Stimulated activated CD4-positive, alpha-beta T cell treated with anti-CD3 and anti-CD28 coated beads, Interleukin-2, amount 100 ng/mL, for 24 hours (primary cell): ENCODE measurements at places on chromosomes 3 and 15.
A peak's percentile ranks its signal among the peaks of the same experiment; 100 is the strongest.

DNA sequence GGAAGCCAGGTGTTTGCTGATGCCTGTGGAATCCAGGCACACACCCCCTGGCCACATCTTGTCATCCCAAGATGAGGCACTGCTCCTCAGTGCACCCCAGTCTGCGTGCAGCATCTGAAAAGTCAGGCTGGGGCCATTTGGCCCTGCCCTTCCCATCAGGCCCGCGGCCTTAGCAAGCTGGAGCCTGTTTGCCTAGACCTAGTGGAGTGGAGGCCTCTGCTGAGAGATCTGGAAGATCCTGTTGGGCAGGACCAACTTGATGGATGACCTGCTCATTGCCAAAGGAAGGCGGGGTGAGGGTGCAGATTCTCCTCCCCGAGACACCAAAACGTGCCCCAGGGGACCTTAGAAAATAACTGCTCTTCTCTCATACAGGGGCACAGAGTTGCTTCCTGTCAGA lies 220.2 kb downstream of the SHQ1 start:
- DNase-seq, result no peak

- DNase-seq, result no peak
Measured at GRCh38 chr3:106466881-106467280, 598.1 kb upstream of the CBLB start.

GRCh38 chr3:39295184-39295775 lies 15.4 kb upstream of the CX3CR1 start:
- no peak for DNase-seq

GRCh38 chr3:129230311-129231019 lies 18.9 kb upstream of the COPG1 start:
- DNase-seq, result peak; percentile 14

DNA sequence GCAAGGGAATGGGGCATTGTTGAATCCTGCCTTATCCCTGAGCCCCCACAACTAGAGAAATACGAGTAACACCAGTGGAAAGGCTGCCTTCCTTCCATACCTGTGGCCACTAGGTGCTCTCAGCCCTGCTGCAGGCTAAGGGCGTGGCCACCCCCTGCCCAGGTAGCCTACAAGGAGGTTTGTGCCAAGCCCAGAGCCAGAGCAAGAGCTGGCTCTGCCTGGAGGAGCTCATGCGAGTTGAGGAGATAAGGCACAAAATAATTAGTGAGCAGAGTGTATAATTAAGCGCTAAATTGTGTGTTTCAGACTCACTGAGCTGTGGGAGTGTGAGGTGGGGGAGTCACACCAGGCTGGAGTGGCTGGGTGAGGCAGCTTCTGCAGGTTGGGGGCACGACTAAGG lies 49.2 kb downstream of the TPRA1 start:
- DNase-seq, result no peak

DNA sequence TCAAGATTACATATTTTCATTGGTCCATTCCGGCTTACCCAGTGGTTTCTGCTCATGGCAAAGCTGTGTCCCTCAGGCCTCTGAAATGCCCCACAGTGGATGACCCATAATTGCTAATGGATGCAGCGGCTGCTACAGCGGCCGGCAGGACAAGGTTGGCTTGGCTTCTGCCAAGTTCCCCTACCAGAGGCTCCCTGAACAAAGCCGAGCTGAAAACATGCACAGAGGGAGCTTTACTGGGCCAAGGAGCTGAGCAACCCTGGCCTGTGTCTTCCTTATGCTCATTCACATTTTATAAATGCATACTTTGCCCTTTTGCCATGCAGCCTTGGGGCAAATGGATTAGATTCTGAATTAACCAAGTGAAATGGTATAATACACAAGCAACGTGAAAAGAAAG lies 150.5 kb downstream of the NTRK3 start:
- no peak for DNase-seq

GRCh38 chr3:190017521-190018288 lies 103.0 kb downstream of the P3H2 start:
- no peak for DNase-seq

DNA sequence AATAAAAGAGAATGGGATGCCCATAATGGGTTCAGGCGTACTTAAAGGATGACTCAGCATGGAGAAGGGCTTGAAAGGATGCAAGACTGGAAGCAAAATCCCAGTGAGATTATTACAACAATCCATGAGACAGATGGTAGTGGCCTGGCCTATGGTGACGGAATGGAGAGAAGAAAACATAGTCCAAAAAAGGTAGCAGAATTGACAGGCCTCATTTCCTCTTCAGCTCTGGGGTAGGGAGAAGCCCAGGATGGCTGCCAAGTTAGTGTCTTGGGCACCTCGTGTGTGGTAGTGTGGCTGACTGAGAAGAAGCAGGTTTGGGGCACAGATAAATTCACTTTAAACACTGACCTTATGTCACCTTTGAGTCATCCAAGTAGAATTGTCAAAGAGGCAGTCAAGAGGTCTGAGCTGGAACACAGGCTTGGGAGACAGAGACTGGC lies 18.1 kb downstream of the MB21D2 start:
- DNase-seq, result no peak

- no peak for DNase-seq
Measured at GRCh38 chr15:68734352-68734751, 86.3 kb downstream of the ANP32A start.
